CD4-positive, alpha-beta T cell treated with Interleukin-17A for 1 hour (primary cell): ENCODE measurements at places on chromosomes 5 and 9.

GRCh38 chr5:52134013-52134650, 653.6 kb upstream of the ITGA1 start:
- DNase-seq, result no peak

DNA sequence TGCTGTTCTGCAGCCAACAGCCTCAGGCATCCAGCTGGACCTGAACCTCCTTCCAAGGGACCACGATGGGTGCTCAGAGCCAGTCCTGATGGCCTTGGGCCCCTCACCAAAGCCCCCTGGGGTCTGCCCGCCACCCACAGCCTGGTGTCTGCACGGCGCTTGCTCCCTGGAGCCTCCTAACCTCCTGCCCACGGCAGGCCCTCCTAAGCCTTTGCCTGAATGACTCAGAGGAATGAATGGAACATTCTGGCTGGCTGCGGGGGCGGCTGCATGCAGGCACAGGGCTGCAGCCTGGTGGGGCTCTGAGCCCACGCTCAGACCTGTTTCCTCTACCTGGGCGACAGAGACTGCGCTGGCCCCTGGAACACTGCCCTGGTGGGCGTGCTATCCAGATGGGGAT, 6.9 kb downstream of the SOHLH1 start:
- DNase-seq, result no peak

DNA sequence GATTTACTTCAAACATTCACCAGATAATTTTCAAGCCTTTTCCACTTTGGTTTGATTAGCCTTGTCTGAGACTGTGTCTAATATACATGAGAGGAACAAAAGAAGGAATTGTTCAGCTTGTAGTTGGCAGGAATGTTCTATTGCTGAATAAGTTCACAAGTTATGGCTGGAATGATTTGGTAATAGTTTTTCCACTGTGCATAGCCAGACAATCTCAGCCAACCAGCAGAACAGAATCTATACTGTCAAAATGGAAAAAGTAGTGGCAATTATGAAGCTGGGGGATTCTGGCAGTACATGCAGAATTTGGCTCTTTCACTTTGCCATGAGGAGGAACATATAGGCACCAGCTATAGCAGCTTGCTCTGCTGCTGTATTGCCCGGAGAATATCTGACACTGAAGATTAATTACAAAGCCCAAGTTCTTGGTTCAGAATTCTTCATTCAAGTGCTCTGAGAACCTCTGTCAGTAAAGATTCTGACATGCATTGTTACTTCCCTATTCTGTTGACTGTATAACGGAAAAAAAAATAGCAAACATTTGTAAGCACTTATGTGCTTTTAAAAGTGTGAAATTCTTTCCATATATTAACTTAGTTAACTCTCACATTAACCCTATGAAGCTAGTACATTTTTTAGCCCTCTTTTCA, 150.6 kb downstream of the PRR16 start:
- no peak for DNase-seq

GRCh38 chr5:31328040-31328733, 134.7 kb downstream of the CDH6 start:
- no peak for DNase-seq

GRCh38 chr5:109223531-109223930, 186.2 kb downstream of the PJA2 start:
- DNase-seq, result no peak

GRCh38 chr9:13410566-13411031, 131.1 kb upstream of the MPDZ start:
- no peak for DNase-seq

GRCh38 chr5:78985116-78985724, at the start of gene ARSB:
Gene ARSB, minus strand, starts transcription at chr5:78985310. Its CDS starts 62 bp downstream, at chr5:78985248.
- no peak for DNase-seq

GRCh38 chr5:38755181-38755580, 90.6 kb upstream of the OSMR start:
- DNase-seq, result no peak

- no peak for DNase-seq
Observed at GRCh38 chr5:85538362-85538761, 1079.4 kb upstream of the COX7C start.

- no peak for DNase-seq
Observed at GRCh38 chr5:21159510-21160059, 1171.6 kb upstream of the CDH18 start.

GRCh38 chr9:95494022-95494415, 22.8 kb downstream of the PTCH1 start:
- DNase-seq, result peak; percentile 30

DNA sequence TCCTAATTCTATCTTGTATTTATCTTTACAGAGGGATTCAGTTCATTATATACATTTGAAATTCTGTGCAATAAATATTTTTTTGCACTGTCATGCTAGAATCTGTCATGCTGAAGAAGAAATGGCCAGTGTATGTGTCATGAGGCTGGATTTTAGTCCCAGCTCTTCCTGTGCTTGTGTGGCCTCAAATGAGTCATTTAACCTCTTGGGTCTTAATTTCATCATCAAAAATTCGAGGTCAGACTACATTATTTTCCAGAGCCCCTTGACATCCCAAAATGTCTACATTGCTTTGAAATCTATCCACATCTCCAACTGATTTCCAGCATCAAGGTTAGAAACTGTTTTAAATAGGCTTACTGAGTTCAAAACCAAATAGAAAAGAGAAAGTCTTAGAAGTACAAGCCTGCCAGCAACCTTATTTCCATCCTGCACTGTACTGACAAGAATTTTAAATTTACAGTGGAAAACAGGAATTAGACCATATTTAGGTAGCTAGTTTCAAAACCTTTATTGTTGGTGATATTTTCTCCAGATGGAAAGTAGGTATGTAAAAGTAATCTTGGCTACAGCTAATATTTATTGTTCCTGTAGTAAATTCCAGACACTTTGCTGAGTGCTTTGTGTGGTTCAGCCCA, 96.7 kb upstream of the MAMDC2 start:
- DNase-seq, result no peak

- DNase-seq, result no peak
Observed at GRCh38 chr5:177312649-177313181, 1.0 kb upstream of the MXD3 start.

DNA sequence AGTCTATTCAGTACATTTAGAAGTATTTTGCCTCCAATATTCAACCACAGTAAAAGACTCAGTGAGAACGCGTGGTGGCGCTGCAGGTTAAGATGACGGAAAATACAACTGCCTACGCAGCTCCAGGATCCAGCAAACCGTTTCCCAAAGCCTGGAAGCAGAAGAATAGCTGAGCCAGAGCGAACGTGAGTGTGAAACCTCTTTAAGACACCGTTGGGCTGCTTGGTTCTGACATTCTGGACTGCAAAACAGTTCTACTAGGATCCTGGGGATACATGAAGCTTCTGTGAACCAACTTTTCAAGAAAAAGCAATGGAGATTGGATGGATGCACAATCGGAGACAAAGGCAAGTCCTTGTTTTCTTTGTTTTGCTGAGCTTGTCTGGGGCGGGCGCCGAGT, at the start of gene PCDHB16:
Gene PCDHB16, plus strand, starts transcription at position 140 of the 400 bp plus-strand sequence. Its CDS starts 173 bp downstream, at position 313.
- DNase-seq, result no peak

DNA sequence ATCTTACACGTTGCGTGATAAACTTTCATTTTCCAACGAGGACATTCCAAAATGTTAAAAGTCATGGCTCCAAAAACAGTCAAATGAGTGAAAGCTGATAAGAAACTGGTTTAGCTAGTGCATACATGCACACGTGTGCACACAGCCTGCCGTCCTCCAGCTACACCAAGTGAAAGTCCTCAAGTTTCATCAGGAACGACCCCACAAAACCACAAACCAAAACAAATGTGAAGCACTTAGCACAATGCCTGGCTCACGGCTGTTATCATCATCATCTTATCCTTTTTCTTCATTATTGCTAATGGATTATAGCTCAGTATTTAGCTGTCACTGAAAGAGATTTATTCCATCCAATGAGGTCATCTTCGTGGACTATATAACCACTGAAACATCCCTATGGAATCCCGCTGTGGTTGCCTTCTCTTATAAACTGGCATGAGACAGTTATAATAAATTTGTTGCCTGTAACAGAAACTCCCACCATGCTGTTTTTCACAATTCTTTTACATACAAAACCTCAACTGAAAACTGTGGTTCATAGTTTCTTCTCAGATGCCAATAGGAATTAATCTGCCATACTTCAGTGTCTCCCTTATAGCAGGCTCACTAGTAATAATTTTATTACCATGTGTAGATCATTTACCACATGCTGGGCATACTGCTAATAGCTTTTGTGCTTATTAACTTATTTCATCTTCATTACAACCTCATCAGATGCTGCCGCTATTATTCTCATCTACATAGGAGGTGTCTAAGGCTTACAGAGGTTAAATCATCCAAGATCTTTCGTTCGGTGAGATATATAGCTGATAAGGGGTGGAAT, 56.1 kb downstream of the SAXO1 start:
- no peak for DNase-seq

DNA sequence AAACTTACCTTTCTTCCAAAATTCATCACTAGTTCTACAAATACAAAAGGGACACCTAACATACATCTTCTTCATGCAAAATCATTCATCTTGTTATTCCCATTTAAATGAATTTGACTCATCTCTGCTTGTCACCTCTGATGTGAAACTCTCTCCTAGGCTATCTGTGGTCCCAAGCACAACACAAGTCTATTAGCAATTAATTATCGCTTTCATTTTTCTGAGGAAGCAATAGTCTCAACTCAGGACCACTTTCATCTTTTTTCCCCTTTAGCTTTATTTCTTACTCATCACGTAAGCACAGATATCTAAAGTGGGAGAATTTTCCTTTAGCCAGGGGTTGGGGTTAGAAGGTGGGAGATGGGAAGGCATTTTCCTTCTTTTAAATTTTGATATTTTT, 131.9 kb downstream of the ST8SIA4 start:
- DNase-seq, result no peak

DNA sequence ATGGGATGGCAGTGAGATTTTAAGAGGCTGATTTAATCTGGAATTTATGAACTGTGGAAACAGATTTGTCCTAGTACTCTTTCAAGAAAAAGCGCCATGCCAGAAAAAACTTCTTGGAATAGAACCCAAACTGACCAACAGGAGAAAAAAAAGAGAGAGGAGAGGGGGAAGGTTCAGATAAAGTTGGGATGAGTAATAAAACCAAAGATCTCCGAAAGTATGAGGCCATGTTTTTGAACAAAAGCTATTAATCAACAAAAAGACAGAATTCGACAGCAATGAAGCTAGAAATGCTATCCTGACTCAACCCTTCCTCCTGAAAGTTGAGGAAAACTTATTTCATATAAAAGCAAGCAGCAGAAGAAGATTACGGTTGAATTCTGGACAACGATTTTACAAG, 135.5 kb downstream of the CEMIP2 start:
- no peak for DNase-seq

GRCh38 chr5:97854871-97855762, 672.1 kb upstream of the RIOK2 start:
- no peak for DNase-seq

- peak; percentile 21 for DNase-seq
Observed at GRCh38 chr5:149724130-149724840, 5.8 kb upstream of the PPARGC1B start.

- DNase-seq, result no peak
Observed at GRCh38 chr9:94908011-94908563, 181.6 kb downstream of the AOPEP start.

DNA sequence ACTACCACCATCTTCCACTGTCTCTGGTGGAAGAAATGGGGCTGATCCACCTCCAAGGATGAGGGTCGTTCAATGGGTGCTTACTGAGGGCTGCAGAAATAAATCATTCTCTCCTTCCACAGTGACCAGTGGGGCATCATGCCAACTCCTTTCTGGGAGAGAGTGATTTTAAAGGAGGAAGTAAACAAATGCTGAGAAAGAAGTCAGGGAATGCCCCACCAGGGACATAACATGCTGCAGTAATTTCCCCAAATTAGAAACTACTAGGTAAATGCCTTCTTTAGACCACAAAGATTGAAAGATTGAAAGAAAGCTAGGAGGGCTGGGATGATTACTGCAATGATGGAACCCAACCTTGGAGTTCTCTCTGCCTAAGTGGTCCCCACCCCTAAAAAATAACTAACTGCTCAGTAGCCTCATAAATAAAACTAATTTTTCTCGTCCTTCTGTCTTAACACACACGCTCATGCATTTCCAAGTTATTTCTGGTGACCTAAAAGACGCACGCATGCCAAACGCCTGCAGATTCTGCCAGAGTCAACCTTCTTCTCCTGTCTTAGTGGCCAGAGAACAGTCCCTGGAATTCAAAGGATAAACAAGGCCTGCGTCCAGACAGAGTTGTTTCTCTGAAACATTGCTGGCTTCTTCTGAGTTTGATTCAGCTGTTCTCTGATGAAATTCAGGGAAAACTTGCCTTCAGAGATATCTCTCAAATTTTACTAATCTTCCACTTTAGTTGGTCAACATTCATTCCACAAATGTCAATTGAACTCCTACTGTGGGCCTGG, 250.0 kb downstream of the NR3C1 start:
- DNase-seq, result no peak

GRCh38 chr5:11814373-11814772, 89.9 kb downstream of the CTNND2 start:
- no peak for DNase-seq

- DNase-seq, result no peak
Observed at GRCh38 chr5:168123631-168124528, 167.6 kb upstream of the WWC1 start.

DNA sequence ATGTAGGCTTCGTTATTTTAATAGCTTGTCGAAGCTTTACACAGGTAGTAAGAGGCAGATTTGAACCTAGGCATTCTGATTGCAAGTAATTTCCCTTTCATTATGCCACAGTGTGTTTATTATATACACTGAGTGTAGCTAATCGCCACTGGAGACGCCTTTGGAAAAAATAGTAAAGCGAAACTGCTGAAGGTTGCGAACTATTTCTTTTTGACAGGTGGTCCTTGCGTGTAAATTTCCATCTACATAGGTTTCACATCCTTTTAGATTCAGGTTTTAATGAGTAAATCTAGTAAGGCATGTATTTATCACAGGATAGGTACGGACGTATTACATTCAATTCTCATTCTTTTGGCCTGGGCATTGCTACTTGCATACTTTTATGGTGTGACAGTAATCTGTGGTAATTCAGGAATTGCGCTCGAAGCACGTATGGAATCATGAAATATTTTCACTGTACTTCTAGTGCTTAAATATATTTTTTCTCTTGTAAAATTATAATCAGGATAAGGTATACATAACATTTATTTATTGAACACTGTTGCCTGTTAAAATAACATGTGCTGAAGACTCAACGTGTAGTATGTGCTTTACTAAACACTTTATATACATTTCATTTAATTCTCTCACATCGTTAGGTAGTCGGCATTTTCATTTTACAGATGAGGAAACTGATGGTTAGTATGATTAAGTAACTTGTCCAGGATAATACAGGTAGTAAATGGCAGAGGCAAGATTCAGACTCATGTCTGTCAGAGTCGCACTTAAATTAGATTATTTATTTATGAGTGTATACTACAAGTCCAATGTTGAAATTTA, 1.8 kb downstream of the MARCHF6 start:
- peak; percentile 61 for DNase-seq

DNA sequence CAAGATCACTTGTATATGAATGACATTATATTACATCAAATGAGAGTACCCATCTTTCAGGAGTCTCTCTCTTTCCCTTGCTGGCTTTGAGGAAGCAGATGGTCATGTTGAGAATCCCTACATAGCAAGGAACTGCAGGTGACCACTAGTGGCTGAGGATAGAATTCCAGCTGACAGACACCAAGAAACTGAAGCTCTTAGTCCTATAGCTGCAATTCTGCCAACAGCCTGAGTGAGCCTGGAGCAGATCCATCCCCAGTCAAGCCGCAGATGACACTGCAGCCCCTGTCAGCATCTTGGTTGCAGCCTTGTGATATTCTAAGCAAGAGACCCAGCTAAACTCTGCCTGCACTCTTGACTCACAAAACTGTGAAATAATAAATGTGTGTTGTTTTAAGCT, 531.5 kb downstream of the CSNK1G3 start:
- no peak for DNase-seq
